Type B pancreatic cell (in vitro differentiated cells): ENCODE measurements at places on chromosomes 2 and 18. TPM values are rescaled to one million over a fixed set of nuclear protein-coding genes. Genes with fewer than 3 reads are reported as not detected.

HEATR5B gene
- 17.0 and 18.9 TPM in 2 replicates for total RNA-seq

PROM2 gene
- 18.5 and 31.5 TPM in 2 replicates for total RNA-seq

- no peak for DNase-seq
Observed at GRCh38 chr2:204154863-204155262, 218.3 kb downstream of the ICOS start.

DNA sequence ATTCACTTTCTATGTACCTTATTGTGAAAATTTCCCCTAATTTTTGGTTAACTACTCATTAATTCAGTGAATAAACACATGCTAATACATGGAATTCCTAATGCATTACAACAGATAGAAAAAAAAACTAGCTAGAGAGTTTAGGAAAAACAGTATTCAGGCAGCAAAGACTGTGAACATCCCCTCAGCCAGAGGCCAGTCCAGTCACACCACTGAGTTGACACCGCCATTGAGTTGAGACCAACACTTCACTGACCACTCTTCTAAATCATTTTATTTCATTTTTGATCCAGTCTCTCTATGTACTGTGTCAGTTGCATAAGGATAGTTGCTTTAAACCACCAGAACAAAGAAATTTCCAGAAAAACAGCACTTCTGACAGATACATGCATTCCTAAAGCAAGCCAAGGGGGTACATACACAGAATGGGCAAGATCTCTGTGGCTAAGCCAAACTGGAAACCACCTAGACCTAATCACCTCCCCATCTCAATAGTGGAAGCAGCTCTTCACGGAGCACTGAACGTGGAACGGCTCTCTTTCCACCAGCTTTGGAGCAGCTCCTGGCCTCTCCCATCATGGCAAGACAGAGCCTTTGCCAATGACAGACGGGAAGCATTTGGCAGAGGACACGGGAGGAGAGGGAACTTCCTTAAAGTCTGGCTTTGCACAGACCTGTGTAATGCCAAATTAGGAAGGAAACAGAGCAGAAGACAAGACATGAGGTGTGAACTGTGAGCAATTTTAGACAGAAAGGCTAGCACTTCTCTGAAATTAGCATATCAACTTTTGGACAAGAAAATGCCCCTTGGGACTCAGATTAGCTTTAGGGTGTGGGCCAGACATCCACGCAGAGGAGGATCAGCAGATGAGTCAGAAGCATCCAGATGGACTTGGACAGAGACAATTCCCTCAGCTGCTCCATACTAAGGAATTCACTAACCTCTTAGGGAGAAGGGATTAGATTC is 36.4 kb downstream of the CACNB4 start:
- DNase-seq: no peak

DNA sequence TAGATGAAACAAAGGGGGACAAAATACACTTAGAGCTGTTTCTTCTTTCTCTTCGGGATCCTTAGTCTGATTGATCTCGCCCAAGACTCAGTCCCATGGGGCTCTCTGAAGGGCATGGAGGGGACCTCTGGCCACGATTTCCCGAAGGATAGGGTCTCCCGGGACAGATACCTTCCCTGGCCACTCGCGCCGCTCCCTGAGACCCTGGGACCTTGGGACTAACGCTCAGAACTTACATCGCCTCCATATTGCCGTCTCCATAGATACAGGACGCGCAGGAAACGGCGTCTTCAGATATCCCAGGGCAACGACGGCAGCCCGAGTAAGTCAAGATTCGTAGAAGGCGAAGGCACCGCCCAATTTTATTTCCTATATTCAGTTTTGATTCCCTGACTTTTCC is at the start of gene CFAP65:
CFAP65 (minus strand) TSS at position 265 of the 400 bp plus-strand sequence. CDS start 2,468 bp downstream, outside the sequence.
- DNase-seq: no peak
